Osteocyte (in vitro differentiated cells): ENCODE measurements at places on chromosomes 3 and 15. TPM values are rescaled to one million over a fixed set of nuclear protein-coding genes. Genes with fewer than 3 reads are reported as not detected.

DNA sequence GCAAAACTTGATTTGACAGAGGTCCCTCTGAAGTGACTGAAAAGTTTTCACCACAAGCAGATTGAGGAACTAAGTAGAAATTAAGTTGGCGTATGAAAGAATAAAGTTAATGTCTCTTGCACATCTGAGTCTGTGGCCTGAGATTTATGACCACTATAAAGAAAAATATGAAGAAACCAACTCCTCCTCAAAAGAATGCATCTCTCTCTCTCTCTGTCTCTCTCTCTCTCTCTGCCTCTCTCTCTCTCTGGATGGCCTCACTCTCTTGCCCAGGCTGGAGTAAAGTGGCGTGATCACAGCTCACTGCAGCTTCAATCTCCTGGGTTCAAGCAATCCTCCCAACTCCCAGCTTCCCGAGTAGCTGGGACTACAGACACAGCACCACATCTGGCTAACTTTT is 55.2 kb downstream of the RPL22L1 start:
- DNase-seq: no peak
- H3K4me3 ChIP-seq: no peak overlapping the region
- no peak overlapping the region for H3K27ac ChIP-seq

AGBL1 gene
- total RNA-seq: not detected in 2 replicates

- no peaks in the 10 kb centered on the region for H3K4me1 ChIP-seq
- peaks cover 3% of the 10 kb centered on the region for H3K27me3 ChIP-seq
- no peak overlapping the region for H3K27ac ChIP-seq
- no peak for DNase-seq
These were observed 148.0 kb downstream of the ZBTB20 start for GRCh38 chr3:114998971-114999579.

- DNase-seq: no peak
- no peaks in the 10 kb centered on the region for H3K36me3 ChIP-seq
- no peak overlapping the region for H3K4me3 ChIP-seq
- H3K27me3 ChIP-seq: no peaks in the 10 kb centered on the region
- H3K27ac ChIP-seq: peak overlapping the region; percentile 63
These were observed 229.7 kb upstream of the EIF1B start for GRCh38 chr3:40079847-40080240.

- H3K27me3 ChIP-seq: no peaks in the 10 kb centered on the region
- no peak for DNase-seq
- no peak overlapping the region for H3K4me3 ChIP-seq
- H3K36me3 ChIP-seq: no peaks in the 10 kb centered on the region
These were observed 23.2 kb downstream of the SHC4 start for GRCh38 chr15:48940508-48940907.

PFN2 gene
- total RNA-seq: 429 and 447 TPM in 2 replicates

DNA sequence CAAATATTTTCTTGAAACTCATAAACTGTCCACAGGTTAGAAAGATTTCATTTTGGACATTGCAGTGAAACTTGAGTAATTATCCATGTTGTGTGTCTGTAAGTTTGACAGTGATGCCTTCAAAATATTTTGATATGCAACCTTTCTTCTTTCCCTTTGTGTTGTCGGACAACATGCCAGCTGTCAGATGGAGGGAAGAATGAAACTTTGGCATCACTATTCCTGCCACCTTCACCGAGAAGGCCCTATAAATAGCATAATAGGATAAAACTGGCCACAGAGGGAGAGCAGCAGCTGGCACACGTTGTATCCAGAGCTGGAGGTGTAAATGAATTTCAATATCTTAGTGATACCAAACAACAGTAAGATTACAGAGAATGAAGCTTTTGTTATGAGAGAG is 436.7 kb upstream of the CFAP20DC start:
- peaks cover 6% of the 10 kb centered on the region for H3K27me3 ChIP-seq
- no peaks in the 10 kb centered on the region for H3K4me1 ChIP-seq
- no peak overlapping the region for H3K27ac ChIP-seq
- H3K36me3 ChIP-seq: no peaks in the 10 kb centered on the region
